ENCODE measurements at places on chromosomes 6 and 20.
A peak's percentile ranks its signal among the peaks of the same experiment; 100 is the strongest.

GRCh38 chr6:103018426-103018825 lies 1624.9 kb downstream of the GRIK2 start:
- no peak for DNase-seq

GRCh38 chr20:49392745-49393144 lies 89.7 kb downstream of the KCNB1 start:
- DNase-seq: peak; percentile 15

- DNase-seq: no peak
Measured at GRCh38 chr20:59932616-59933295, 681 bp downstream of the SYCP2 start.

DNA sequence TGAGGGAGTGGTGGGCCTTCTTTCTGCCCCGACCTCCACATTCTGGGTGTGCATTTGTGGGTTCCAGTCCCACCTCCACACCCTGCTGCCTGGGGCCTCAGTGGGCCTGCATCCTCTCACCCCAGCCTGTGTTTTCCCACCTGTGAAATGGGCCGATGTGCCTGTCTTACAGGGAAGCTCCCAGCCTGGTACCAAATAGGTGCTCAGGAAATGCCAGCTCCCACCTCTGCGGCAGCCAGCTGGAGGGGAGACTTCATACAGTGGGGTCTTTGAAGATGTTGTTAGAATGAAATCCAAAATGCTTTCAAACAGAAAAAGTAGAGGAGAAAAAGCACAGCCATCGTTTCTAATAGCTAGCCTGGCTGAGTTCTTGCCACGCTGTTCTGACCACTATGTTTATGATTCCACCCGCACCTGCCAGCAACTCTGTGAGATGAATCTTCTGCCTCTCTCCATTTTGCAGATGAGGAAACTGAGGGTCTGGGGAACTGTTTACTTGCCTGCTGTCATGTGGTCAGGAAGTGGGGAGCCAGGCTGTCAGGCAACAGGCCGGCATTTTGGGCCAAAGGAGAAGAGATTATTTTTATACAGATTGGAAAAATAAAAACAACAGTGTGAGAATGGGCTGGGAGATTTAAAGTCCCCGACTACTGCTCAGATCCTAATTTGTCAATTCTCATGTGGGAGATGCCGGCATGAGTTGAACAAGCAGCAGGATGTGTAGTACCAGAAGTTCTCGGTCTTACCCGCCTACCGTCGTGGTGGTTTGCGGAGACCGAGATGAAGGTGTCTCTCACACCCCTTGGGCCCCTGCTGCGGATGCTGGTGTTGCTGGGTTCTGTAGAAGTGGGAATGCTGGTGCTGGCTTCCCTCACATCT lies 4.6 kb downstream of the TMEM181 start:
- no peak for DNase-seq

DNA sequence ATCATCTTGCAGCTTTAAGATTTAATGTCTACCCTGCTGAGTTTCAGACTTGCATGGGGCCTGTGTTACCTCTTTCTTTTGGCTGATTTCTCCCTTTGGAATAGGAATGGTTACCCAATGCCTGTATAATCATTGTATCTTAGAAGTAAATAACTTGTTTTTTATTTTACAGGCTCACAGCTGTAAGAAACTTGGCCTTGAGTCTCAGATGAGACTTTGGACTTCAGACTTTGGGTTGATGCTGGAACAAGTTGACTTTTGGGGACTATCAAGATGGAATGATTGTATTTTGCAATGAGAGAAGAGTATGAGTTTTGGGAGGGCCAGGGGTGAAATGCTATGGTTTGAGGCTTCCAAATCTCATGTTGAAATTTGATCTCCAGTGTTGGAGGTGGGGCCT lies 34.9 kb upstream of the CAP2 start:
- no peak for DNase-seq

DNA sequence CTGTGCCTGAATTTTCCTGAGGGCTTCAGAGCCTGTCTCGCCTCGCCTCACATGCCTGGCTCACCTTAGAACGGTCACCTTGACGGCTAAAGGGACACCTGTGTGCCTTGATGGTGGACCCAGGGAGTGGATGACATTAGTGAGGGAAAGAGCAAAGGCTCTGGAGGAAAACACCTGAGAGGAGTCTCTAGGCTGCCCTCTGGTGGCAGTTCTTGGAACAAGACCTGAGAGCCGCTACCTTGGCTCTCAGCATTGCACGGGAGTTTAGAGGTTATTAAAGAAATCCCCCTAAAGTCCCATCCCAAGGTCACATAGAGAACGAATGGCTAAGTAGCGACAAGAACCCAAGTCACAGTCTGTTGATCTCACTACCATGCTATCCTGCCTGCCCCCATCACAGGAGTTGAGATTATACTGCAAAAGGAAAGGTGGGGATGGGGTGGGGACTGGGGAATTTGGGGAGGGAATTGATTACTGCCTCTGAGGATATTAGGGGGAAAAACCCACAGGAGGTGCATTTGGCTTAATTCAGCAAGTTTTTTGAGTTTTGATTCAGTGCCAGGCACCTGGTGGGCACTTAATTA lies 7.9 kb upstream of the CDSN start:
- peak; percentile 1 for DNase-seq

- no peak for DNase-seq
Measured at GRCh38 chr20:22758815-22759214, 174.4 kb upstream of the FOXA2 start.

GRCh38 chr6:118719351-118720124 lies 68.1 kb upstream of the CEP85L start:
- no peak for DNase-seq

- no peak for DNase-seq
Measured at GRCh38 chr6:154356113-154356512, 490 bp downstream of the IPCEF1 start.

DNA sequence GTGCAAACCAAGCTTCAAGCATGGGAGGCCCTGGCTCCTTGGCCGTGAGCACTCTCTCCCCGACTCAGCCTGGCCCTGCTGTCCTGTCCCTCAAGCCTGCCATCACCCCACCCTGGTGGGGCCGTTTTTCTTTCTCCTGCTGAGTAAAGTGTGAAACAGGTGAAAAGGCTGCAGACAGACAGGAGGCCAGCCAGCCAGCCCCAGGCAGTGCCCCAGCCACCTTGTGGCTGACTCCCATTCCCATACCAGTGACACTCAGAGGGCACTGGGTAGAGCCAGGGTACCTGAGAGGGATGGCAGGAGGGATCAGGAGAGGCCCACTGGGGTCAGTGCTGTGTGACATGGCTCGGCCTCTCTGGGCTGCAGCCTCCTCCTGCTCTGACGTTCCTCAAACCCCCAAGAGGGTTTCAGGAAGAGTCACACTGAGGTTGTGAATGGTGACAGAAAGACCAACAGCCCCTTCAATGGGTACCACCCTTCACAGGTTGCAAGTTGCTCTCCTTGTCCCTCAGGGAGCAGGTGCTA lies 35.9 kb upstream of the BPIFA2 start:
- DNase-seq: no peak

GRCh38 chr6:14873101-14873500 lies 372.8 kb upstream of the JARID2 start:
- no peak for DNase-seq

GRCh38 chr6:106110164-106110826 lies 24.2 kb downstream of the PRDM1 start:
- no peak for DNase-seq

GRCh38 chr20:61419010-61419409 lies 166.9 kb downstream of the CDH4 start:
- DNase-seq: no peak

DNA sequence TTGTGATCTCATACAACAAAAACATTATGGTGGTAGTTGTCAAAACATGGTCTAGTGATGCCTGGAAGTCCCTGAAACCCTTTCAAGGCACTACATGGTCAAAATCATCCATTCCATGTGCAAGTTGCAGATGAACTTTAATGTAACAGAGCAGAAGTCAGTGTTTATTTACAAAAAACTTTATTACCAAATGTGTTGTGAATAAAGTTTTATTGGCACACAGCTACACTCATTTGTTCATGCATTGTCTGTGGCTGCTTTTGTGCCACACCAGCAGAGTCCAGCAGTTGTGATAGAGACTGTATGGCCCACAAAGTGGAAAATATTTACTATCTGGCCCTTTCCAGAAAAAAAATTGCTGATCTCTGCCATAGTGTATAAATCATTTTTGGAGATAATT lies 26.8 kb downstream of the TUBB2B start:
- DNase-seq: no peak

- no peak for DNase-seq
Measured at GRCh38 chr6:11437824-11438459, 99.6 kb upstream of the TMEM170B start.

- DNase-seq: no peak
Measured at GRCh38 chr6:85660181-85660611, 17.5 kb upstream of the SYNCRIP start.

GRCh38 chr6:22929311-22929985 lies 360.1 kb downstream of the HDGFL1 start:
- no peak for DNase-seq

DNA sequence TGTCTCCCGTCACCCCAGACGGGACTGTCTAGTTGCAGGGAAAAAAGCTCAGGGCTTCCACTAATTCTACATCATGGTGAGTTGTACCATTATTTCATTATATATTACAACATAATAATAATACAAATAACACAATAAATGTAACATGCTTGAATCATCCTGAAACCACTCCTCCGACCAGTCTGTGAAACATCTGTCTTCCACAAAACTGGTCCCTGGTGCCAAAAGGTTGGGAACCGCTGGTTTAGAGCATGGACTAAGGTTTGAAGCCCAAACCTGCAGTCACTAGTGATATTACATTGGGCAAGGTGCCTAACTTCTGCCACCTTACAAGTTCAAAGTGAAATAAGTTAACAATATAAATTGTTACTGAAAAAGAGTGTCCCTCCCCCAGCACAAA lies 175.7 kb downstream of the PDE10A start:
- no peak for DNase-seq

DNA sequence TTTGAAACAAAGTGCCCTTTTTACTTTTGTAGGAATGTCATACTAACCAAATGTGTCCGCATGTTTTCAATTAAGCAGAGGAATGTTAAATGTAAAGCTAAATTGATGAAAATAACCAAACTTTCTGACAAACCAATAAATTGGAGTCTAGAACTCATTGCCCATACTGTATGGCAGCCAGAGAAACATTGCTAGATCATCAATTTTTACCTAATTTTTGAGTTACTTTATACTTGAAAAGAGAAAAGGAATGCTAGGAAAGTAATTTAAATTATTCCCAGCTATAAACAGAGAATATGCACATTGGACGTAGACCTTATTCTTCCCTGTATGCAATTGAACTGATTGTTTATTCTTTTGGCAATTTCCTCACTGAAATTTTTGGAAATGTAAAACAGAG lies 44.4 kb downstream of the RPS12 start:
- DNase-seq: no peak

DNA sequence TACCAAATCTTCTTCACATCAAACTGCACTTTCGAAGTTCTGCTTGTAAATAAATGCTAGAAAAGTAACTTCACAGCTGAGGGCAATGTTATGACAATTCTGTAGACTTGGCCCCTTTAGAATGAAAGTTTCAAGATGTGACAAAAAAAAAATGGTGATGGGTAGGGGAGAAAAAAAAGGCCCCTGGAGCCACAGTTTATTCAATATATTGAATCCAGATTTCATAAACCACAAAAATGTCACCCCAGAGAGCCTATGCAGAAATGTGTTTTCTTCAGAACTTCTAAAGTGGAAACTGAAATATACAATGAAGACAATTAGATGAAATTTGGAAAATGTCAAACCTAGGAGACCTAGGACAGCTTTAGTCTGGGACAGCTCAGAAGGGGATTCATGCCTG lies 143.1 kb downstream of the EDN3 start:
- no peak for DNase-seq

DNA sequence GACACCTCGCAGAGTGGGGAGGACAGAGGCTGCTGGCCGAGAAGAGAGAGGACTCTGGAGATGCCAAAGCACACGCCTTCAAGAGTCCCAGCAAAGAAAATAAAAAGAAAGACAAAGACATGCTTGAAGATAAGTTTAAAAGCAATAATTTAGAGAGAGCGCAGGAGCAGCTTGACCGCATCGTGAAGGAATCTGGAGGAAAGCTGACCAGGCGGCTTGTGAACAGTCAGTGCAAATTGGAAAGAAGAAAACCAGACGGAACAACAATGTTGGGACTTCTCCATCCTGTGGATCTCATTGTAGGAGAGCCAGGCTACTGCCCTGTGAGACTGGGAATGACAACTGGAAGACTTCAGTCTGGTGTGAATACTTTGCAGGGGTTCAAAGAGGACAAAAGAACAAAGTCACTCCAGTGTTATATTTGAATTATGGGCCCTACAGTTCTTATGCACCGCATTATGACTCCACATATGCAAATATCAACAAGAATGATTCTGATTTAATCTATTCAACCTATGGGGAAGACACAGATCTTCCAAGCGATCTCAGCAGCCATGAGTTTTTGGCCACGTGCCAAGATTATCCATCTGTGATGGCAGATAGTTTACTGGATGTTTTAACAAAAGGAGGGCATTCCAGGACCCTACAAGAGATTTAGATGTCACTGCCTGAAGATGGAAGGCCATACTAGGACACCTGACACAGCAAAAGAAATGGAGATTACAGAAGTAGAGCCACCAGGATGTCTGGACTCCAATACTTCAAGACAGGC lies 52.2 kb downstream of the REV3L start:
- DNase-seq: no peak

DNA sequence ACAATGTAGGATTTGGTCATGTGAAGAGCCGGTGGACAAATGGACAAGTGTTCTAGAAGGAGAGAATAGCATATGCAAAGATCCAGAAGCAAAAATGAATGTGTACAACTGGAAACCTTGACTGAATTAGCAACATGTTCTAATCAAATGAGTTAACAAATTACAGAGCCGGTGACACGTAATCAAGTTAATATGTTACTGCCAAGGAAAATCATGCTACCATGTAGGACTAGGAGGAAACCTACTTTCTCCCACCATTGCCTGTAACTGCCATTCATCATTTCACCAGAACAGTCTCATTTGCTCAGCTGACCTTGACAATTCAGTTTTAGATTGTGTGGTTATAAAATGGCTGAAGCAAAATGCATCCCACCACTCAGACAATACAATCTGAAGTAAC lies 179.4 kb downstream of the KIF16B start:
- no peak for DNase-seq

DNA sequence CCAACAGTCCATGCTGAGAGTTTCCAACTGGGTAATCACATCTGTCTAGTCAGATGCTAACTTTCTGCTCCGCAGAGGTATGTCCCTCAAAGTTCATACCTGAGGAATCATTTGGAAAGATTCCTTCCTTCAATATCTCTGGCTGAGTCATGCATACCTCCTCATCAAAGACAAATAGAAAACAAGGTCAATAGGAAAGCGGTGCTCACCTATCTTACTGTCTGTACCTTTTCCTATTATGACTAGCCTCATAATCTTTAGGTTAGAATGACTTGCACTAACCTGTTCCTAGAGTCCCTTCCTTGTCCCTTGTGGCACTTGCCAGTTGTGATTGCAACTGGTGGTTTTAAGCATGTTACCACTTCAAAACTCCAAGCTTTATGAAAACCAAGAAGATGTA lies 78.2 kb upstream of the PTPRK start:
- no peak for DNase-seq
